ENCODE measurements at places on chromosomes 1 and 21. TPM values are rescaled to one million over a fixed set of nuclear protein-coding genes. Genes with fewer than 3 reads are reported as not detected.

The KRTAP10-10 gene
- not detected for total RNA-seq

GRCh38 chr1:225464851-225465792 is 37.3 kb upstream of the LBR start:
- H3K4me1 ChIP-seq = 0 out of 2 replicates have a peak, but pooled peaks cover 9% of the 10 kb centered on the region
- no peak overlapping the region for H3K4me3 ChIP-seq
- no peaks in the 10 kb centered on the region for H3K27me3 ChIP-seq
- H3K27ac ChIP-seq = no peak overlapping the region

The EXO5 gene
- total RNA-seq = 6.4 TPM

DNA sequence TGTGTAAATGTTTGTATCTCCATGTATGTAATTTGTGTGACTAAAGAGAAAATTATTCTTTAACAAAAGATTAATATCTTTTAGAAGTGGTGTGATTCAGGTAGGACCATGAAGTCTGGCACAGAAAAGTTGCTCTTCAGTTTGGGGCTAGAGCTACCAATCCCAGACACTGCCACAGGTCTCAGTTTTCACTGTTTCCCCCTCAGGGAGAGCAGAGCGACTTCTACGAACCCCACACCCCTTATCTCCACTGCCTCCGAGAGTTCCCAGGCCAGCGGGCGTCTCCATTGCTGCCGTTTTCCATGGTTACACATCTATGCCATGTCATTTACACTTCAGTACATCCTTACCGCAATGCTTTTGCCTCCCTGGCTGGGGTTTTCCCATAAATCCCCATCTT is 93.0 kb upstream of the SMYD2 start:
- H3K27ac ChIP-seq = no peak overlapping the region
- H3K36me3 ChIP-seq = no peaks in the 10 kb centered on the region
- no peak overlapping the region for H3K4me3 ChIP-seq
- peaks cover 19% of the 10 kb centered on the region for H3K4me1 ChIP-seq
- DNase-seq = no peak

DNA sequence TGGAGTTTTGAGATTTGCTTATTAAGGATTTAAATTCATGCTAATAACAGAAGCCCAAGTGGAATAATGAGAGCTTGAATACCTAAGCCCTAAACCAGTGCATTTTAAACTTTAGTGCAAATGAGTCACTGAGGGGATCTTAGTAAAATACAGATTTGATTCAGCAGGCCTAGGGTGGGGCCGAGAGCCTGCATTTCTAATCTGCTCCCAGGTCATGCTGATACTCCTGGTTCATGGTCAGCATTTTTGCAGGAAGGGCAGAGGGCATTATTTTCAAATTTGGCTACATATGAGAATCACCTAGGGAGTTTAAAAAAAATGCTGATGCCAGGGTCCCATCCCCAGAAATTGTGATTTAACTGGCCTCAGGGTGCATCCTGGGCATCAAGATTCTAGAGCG is 39.3 kb downstream of the DNTTIP2 start:
- no peak overlapping the region for H3K27ac ChIP-seq
- H3K4me3 ChIP-seq = no peak overlapping the region
- no peaks in the 10 kb centered on the region for H3K36me3 ChIP-seq
- H3K4me1 ChIP-seq = no peaks in the 10 kb centered on the region

GRCh38 chr1:228009828-228010775 is 3.3 kb downstream of the WNT3A start:
- no peaks in the 10 kb centered on the region for H3K36me3 ChIP-seq
- no peak for DNase-seq
- H3K4me1 ChIP-seq = 0 out of 2 replicates have a peak, but pooled peaks cover 4% of the 10 kb centered on the region
- H3K4me3 ChIP-seq = no peak overlapping the region
- no peak overlapping the region for H3K27ac ChIP-seq
- H3K27me3 ChIP-seq = no peaks in the 10 kb centered on the region

The INAVA gene
- 123 TPM for total RNA-seq

The TCEA3 gene
- total RNA-seq = 14.6 TPM

DNA sequence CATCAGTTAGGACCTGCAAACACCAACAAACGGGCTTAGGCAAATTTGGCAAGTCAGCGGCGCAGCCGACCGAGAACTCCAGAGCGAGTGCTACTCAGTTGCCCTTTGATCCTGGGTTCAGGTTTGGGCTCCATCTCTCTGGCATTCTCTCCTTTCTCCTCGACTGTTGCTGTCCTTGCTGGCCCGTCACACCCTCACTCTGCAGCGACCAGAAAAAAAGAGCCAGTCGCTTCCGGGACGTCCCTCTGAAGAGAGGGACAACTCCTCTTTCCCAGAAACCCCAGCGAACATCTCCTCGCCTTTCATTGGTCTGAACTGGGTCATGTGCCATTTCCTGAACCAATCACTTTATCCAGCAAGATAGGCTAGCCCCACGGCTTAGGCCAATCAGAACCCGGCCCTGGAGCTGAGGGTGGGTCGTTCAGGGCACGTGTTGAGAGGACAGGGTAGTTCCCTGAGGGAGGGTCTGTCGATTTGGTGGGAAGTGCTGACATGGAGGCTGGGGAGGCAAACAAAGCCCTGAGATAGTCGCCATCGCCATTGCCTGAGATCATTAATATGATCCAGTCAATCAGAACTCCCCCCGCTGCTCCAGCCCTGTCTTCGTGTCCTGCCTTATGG is 113.7 kb downstream of the PTPRU start:
- H3K27ac ChIP-seq = no peak overlapping the region
- H3K27me3 ChIP-seq = no peaks in the 10 kb centered on the region
- DNase-seq = peak; percentile 32

DNA sequence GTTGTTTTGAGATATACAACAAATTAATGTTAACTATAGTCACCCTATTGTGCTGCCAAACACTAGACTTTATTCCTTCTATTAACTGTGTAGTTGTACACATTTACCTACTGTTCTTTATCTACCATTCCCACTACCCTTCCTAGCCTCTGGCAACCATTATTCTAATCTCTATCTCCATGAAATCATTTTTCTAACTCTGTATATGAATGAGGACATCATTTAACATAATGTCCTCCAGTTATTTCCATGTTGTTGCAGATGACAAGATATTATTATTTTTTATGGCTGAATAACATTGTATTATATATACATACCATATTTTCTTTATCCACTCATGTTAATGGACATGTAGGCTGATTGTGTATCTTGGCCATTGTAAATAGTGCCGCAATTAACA is 366.3 kb downstream of the TBX15 start:
- DNase-seq = no peak
- no peak overlapping the region for H3K4me3 ChIP-seq
- no peaks in the 10 kb centered on the region for H3K36me3 ChIP-seq
- H3K27me3 ChIP-seq = no peaks in the 10 kb centered on the region
- no peak overlapping the region for H3K27ac ChIP-seq

DNA sequence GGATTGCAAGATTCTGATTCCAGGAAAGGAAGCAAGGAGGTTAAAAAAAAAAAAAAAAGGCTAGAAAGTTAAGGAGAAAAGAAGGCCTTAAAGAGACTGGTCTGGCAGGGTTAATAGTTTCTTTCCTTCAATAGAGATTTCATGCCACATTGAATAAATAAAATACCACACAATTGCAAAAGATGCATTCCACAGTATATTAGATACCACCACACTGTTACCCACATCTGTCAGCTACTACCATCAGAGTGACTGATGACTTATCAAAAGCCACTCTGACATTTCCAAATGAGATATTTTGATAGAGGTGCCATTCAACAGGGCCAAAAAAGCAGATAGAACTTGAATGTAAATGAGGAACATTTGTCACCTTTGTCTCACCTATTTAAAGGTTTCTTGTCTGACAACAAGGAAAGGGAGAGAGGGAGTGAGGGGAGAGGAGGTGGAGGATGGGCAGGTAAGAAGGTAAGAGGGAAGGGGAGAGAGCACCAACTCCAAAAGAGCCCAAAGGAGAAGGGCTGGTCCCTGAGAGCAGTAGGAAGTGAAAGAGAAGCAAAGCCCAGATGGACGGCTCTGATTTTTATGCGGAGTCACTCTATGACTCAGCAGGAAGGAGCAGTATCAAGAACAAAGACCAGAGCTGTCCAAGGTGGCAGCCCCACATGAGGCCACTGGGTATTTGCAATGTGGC is 38.3 kb downstream of the LRRN2 start:
- H3K27me3 ChIP-seq = peaks cover 1% of the 10 kb centered on the region
- H3K4me3 ChIP-seq = no peak overlapping the region
- no peak overlapping the region for H3K27ac ChIP-seq

The MCOLN2 gene
- not detected for total RNA-seq

The ADAMTS5 gene
- total RNA-seq = not detected

DNA sequence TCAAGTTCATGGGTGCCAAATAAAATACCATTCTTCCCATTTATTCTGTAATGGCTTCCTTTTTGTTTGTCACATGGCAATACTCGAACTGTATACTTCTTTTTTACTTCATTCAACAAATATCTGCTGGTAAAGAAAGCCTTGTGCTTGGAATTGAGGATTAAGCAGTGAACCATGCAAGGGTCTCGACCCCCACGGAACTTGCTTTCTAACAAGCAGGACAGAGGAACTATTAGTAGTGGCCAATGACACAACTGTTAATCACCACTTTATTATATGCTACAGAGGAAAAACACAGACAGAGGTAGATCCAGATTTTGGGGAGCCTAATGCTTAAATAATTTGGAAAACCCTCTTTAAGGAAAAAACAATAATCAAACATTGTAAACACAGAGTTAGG is 542.2 kb downstream of the DPYD start:
- no peaks in the 10 kb centered on the region for H3K36me3 ChIP-seq
- no peak overlapping the region for H3K27ac ChIP-seq
- DNase-seq = no peak
- H3K4me1 ChIP-seq = no peaks in the 10 kb centered on the region
- H3K27me3 ChIP-seq = no peaks in the 10 kb centered on the region

GRCh38 chr21:40768056-40768455 is 78.9 kb downstream of the DSCAM start:
- DNase-seq = no peak
- no peaks in the 10 kb centered on the region for H3K27me3 ChIP-seq
- H3K4me3 ChIP-seq = no peak overlapping the region
- H3K27ac ChIP-seq = no peak overlapping the region
- no peaks in the 10 kb centered on the region for H3K36me3 ChIP-seq

DNA sequence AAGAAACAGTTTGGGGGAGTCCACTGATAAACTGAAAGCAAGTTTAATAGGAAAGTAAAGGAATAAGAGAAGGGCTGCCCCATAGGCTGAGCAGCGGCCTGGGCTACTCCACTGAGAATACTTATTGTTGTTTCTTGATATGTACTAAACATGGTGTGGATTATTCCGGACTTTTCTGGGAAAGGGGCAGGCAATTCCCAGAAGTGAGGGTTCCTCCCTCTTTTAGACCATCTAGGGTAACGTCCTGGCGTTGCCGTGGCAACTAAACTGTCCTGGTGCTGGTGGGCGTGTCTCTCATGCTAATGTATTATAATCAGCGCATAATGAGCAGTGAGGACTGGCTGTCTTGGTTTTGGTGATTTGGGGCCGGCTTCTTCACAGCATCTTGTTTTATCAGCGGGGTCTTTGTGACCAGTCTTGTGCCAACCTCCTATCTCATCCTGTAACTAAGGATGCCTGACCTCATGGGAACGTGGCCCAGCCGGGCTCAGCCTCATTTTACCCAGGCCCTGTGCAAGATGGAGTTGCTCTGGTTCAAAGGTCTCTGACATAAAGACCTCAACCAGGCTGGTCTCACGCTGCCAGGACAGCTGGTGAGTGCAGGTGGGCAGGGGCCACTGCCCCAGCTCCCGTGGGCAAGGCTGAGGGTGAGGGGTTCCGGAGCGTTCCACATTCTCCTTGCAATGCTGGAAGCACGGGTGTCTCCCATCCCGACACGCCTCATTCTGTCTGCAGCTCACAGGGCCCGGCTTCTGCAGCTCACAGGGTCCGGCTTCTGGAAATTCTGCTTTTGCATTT is 19.6 kb upstream of the C1orf159 start:
- no peak overlapping the region for H3K4me3 ChIP-seq
- no peaks in the 10 kb centered on the region for H3K27me3 ChIP-seq
- no peaks in the 10 kb centered on the region for H3K36me3 ChIP-seq
- peaks cover 10% of the 10 kb centered on the region for H3K4me1 ChIP-seq
- DNase-seq = no peak

DNA sequence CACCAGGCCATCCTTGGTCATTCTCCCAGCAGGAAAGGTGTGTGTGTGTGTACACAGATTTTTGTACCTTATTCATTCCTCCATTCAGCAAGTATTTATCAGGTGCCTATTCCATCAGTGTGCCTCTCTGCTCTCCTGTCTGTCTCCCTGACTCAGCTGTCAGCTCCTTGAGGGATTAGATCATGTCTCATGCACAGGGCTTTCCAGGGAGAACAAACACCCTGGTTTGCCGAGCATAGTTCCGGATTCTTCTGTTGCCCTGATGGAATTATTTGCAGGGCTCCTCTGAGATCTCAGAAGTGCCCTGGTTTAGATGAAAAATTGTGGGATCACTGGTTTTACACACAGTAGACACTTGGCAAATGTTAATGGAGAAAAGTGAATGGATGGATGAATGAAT is 8.1 kb upstream of the SDHB start:
- H3K27ac ChIP-seq = no peak overlapping the region
- no peaks in the 10 kb centered on the region for H3K4me1 ChIP-seq
- no peak overlapping the region for H3K4me3 ChIP-seq
- no peak for DNase-seq
- H3K36me3 ChIP-seq = no peaks in the 10 kb centered on the region
- no peaks in the 10 kb centered on the region for H3K27me3 ChIP-seq

The CD5L gene
- not detected for total RNA-seq

The BACE2 gene
- 8.8 TPM for total RNA-seq

The ENAH gene
- 78.0 TPM for total RNA-seq

GRCh38 chr1:10664251-10664650 is 132.2 kb downstream of the CASZ1 start:
- H3K27me3 ChIP-seq = no peaks in the 10 kb centered on the region
- no peak overlapping the region for H3K4me3 ChIP-seq
- H3K27ac ChIP-seq = no peak overlapping the region
- no peak for DNase-seq
- no peaks in the 10 kb centered on the region for H3K36me3 ChIP-seq

- DNase-seq = no peak
- H3K4me1 ChIP-seq = no peaks in the 10 kb centered on the region
- H3K4me3 ChIP-seq = no peak overlapping the region
- H3K27me3 ChIP-seq = no peaks in the 10 kb centered on the region
- H3K27ac ChIP-seq = no peak overlapping the region
These were observed 521.6 kb downstream of the PLPP3 start for GRCh38 chr1:56057466-56058405.

The KCNA3 gene
- not detected for total RNA-seq

- H3K4me1 ChIP-seq = peaks cover 4% of the 10 kb centered on the region
- H3K27me3 ChIP-seq = no peaks in the 10 kb centered on the region
- H3K36me3 ChIP-seq = no peaks in the 10 kb centered on the region
- DNase-seq = no peak
These were observed 122.5 kb upstream of the KCNJ15 start for GRCh38 chr21:38134084-38134873.

The PGBD5 gene
- total RNA-seq = 2.4 TPM

DNA sequence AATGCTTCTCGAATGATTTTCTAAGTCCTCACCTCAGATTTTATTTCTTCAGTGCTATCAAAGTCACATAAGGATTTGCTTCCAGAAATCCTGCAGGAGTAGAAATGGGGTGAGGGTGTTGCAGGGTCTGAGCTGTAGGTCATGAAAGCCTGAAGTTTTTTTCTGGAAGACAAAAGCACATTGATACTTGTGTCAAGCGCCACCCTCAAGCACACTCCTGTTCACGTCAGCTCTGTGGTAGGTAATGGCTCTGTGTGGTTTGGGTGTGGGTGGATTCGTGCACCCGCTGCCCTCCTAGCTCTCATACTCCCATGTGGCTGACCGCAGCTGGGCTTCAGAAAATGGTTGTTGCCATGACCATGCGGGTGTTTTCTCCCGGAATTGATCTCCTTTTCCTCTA is 39.9 kb downstream of the AKNAD1 start:
- no peak for DNase-seq
- 0 out of 2 replicates have a peak, but pooled peaks cover 3% of the 10 kb centered on the region for H3K4me1 ChIP-seq
- no peak overlapping the region for H3K27ac ChIP-seq

Data from Caco-2 (cell line).